ELR (cell line): ENCODE measurements at places on chromosomes 6 and 20.

DNA sequence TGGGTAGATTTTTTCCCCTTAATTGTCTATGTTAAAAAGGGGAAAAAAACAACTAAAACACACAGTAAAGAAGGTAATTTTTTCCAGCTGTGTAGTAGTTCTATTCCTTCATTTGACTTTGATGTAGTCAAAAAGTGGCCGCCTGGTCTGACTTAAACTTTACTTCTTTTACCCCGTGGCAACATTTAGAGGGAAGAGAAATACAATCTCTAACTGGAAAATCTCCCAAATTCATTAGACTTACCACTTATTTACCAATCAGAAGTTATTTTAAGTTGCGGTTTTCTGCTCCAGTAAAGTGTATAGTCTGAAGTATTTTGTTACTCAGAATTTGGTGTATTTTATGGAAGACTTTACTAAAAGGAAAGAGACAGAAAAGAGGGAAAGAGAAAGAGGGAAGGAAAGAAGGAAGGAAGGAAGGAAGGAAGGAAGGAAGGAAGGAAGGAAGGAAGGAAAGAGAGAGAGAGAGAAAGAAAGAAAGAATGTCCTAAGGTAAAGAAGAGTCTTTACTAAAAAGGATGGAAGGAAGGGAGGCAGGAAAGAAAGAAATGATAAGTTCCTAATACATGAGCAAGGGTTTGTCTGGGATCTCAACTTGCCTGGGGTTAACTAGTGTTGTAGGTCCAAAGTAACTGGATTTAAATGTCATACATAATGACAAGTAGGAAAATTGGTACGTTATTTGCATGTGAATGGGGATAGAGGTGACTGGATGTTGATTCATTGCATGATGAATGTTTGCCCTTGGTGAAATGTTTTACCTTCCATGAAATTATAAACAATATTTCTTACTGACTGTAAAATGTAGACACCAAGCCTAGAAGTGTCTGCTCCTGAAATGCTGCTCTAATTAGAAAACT lies 135.1 kb downstream of the SAMD5 start:
- peak; percentile 37 for DNase-seq

DNA sequence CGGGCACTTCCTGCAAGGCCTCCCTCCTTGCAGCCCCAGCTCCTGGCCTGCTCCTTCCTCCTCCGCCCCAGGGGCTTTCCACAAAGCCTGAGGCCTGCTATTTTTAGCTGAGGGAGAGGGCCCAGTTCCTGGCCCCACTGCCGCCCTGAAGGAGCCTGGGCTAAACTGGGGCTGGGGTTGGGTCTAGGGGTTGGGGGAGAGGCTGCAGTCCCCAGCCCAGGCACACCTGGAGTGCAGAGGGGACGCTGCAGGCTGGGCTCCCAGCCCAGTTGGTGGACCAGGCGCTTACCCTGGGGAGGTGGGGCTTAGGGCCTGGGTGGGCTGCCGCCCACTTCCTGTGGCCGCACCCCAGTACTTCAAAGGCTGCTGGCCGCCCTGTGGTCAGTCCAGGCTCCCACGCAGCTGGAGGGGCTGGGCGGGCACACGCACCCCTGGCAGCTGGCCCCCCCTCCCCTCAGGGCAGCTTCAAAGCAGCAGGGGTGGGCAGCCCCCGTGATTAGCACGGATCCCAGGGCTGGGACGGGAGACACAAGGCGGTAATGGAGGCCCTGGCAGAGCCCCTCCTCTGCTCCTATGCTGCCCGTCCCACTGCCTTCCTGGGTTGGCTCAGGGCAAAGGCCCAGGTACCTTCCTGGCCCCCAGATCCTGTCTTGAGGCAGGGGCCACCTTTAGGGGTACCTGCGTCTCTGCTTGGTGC lies 7.1 kb upstream of the ABHD16B start:
- DNase-seq: peak; percentile 18

- no peak for DNase-seq
Measured at GRCh38 chr20:23536328-23536974, 31.8 kb downstream of the CST9L start.

DNA sequence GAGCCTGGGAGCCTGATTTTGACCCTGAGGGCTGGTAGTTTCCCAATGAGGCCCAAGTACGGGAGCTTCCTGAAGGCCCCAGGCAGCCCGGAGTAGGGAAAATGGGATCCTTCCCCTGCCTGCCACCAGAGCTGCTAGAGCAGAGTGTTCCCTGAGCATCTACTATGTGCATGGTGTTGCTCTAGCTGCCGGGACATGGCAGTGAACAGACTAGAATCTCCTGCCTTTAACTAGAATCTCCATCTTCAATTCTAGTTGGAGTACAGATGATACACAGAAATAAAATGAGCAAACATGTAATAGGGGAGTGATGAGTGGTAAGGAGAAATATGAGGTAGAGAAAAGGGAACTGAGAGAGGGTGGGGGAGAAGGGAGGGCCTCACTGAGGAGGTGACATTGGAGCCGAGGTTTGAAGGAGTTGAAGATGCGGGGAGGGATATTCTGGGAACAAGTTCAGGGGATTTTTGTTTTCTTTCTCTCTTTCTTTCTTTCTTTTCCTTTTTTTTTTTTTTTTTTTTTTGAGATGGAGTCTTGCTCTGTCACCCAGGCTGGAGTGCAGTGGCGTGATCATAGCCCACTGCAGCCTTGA lies 18.5 kb downstream of the VSTM2L start:
- DNase-seq: no peak

GRCh38 chr6:148709577-148709976 lies 37.3 kb upstream of the UST start:
- DNase-seq: peak; percentile 8

- DNase-seq: no peak
Measured at GRCh38 chr6:125814481-125814880, 23.7 kb downstream of the NCOA7 start.

GRCh38 chr6:43097098-43097489 lies 21.0 kb downstream of the PTK7 start:
- peak; percentile 30 for DNase-seq

DNA sequence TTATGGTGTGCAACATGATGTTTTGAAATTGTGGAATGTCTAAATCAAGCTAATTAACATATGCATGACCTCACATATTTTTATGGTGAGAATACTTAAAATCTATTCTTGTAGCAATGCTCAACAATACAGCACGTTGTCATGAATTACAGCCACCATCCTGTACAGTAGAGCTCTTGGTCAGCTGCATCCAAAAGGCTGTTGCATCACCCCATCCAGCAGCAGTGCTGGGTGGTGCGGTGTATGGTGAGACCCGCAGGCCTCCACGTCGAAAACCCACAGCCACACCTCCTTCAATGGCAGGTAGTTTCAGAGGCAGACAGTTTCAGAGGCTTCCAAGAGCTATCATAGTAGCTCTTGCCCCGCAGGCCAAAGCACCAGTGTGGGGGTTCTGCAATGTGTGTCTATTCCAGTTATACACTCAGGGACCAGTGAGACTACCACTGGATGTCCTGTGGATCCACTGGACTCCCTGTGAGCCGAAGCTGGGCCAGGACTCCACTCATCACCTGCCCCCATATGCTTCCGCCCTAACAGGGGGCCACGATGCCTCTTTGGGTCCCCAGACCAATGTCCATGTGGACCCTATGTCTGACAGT lies 23.4 kb downstream of the PACSIN1 start:
- DNase-seq: no peak

DNA sequence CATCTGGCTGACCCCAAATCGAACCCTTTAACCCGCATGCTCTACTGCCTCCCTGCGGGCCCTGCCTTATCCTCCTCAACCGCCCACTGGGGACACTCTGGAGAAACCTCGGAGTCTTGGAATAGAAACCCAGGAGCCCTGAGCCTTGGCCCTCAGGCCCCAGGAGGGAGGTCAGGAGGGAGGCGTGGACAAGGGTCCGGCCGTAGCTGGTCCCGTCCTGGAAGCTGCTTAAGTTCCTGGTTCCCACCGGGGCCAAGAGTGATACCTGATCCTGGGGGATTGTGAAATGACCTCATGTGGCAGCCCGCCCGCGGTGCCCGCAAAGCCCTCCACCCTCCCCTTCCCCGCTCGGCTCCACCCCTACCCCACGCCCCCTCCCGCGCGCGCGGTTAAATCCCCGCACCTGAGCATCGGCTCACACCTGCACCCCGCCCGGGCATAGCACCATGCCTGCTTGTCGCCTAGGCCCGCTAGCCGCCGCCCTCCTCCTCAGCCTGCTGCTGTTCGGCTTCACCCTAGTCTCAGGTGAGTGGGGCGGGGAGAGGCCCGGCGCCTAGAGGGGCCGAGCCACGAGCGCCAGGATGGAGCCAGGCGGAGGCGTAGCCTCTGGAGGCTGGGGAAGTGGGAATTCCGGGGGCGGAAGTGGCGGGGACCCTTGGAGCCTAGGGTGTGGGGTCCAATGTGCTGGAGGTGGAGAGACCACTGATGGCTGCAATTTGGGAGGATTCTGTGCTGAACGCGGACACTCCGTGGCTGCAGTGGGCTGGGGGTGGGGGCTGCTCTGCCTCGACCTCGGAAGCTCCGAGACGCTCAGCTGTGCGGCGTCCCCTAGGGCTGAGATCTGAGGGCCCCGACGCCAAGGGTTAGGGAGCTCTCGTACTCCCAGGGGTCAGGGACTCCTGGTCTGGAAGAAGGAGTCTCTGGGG lies at the start of gene WFDC2:
Gene WFDC2, plus strand, starts transcription at position 418 of the 926 bp plus-strand sequence. Its CDS starts 29 bp downstream, at position 447.
- no peak for DNase-seq

GRCh38 chr6:159077123-159077522 lies 32.3 kb upstream of the TAGAP start:
- no peak for DNase-seq

DNA sequence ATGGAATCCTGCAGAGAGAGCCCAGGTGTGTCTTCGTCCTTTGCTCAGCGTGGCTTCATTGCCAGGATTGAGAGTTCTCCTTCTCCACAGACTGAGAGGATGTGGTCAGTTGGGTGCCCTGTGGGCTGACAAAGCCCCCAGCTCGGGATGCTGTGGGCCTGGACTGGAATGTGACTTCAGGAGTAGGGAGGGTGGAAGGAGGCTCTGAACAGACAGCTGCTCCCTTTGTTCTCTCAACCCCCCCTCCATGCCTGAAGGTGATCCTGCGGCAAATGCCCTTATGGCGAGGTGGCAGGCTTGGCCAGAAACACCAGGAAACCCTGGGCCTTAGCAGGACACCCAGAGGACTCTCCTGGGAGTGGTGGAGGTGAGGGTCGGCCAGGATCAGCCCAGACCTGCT lies 1.8 kb upstream of the CST5 start:
- DNase-seq: no peak

DNA sequence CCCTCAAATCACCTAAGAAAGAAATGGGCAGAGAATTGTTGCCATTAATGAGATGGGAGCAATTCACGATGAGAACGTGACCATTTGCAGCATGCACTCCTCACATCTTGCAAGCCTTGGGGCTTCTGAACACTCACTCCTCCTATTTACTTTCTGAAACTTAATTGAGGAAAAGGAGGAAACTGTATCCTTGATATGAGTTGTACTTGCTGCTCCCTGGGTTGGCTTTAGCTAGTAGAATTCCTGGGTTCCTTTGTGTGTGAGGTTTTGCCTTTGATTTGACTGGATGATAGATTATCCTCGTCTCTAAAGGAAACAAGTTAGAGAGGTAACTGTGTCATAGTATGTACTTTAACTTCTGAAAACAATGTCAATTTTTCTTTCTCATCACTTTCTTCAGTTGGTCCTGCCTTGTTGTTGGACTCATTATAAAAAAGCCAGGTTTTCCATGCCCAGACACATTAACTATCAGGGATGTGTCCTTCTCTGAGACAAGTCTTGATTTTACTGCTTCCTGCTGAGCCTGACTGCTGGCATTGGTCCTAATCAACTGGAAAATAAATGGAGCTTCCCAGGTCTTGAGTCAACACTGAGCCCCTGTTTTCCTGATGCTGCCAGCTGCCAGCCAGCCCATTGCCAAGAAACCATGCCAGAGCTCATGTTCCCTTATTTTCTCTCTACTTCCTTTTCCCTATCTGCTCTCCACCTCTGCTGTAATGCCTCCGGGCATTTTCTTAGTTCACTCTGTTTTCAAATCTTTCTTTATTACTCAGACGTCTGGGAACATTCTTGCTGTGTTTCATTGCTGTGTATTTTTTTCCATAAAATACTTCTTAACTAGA lies 6.0 kb upstream of the MRAP2 start:
- DNase-seq: peak; percentile 53

- DNase-seq: peak; percentile 62
Measured at GRCh38 chr6:159633196-159633595, 59.8 kb downstream of the SOD2 start.

- DNase-seq: no peak
Measured at GRCh38 chr6:37516076-37516919, 16.6 kb upstream of the CCDC167 start.

- DNase-seq: no peak
Measured at GRCh38 chr20:7703996-7704395, 236.3 kb downstream of the HAO1 start.

- no peak for DNase-seq
Measured at GRCh38 chr20:63471981-63472831, at the start of gene KCNQ2. Gene KCNQ2 (minus strand): TSS chr20:63472655. CDS start chr20:63472463, 192 bp downstream.

DNA sequence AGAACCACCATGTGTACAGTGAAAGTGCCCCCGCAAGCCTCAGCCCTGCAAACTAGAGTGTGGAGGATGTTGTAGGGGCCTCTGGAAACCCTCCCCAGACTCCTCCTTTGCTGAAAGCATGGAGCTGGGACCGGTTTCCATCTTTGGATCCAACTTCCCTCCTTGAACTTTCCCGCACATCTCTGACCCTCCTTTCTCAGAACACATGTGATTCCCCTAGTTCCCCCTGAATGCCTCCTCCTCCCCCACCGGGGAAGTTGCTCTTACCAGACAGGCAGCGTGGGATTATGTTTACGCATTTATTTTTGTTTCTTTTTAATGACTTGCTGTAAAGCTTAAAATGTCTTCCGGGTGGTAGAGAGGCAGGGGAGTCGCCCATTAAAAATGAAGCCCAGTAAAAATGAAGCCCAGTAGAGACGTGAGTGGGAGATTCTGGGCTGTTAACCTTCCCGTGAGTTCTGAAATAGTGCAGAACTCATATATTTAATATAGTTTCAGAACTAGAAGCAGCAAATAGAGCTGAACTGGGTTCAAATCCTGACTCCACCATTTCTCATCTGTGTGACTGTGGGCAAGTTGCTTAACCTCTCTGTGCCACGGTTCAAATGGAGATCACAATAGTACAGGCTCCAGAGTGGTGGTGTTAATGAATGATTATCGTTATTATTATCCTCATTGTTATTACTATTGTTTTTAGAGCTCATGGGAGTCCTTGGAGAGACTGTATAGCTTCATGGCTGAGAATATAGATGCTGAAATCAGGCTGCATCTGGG lies 8.0 kb upstream of the PTPN1 start:
- DNase-seq: no peak

DNA sequence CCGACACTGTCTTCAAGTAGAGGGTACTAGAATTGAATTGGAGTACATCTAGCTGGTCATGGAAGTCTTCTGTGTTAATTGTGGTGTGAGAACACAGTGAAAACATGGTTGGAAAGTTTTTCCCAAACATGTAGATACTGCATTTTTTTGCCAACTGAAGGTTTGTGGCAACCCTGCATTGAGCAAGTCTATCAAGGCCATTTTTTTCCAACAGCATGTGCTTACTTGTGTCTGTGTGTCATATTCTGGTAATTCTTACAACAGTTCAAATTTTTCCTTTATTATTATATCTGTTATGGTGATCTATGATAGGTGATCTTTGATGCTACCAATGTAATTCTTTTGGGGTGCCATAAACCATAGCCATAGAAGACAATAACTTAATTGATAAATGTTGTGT lies 147.0 kb downstream of the MYB start:
- no peak for DNase-seq
